Vein endothelial cell (primary cell): ENCODE measurements at places on chromosomes 6 and 20. TPM values are rescaled to one million over a fixed set of nuclear protein-coding genes. Genes with fewer than 3 reads are reported as not detected.

SNAP91 gene
- total RNA-seq: 0.33 and 0.57 TPM in 2 replicates

OPN5 gene
- total RNA-seq: not detected in 2 replicates

NRN1 gene
- total RNA-seq: 47.7 and 64.3 TPM in 2 replicates

ETV7 gene
- total RNA-seq: 0.33 and 0.48 TPM in 2 replicates

ANGPT4 gene
- total RNA-seq: not detected in 2 replicates

ZNF831 gene
- not detected in 2 replicates for total RNA-seq

VIP gene
- total RNA-seq: 0.33 and 0.76 TPM in 2 replicates

TREML4 gene
- total RNA-seq: not detected in 2 replicates

MED23 gene
- 33.3 and 42.0 TPM in 2 replicates for total RNA-seq

SYCP2 gene
- 0.33 and 0.38 TPM in 2 replicates for total RNA-seq

ALDH8A1 gene
- total RNA-seq: 0.48 TPM in 1 of 2 replicates, not detected in the other

SPTLC3 gene
- 0.65 and 0.96 TPM in 2 replicates for total RNA-seq

MYH7B gene
- total RNA-seq: not detected in 2 replicates

BPIFB1 gene
- not detected in 2 replicates for total RNA-seq

CCN2 gene
- total RNA-seq: 749 and 1,026 TPM in 2 replicates

BAG2 gene
- 2.3 and 2.7 TPM in 2 replicates for total RNA-seq

SLA2 gene
- total RNA-seq: 0.10 TPM in 1 of 2 replicates, not detected in the other

CLPSL2 gene
- total RNA-seq: not detected in 2 replicates

PGC gene
- total RNA-seq: not detected in 2 replicates

FAM209B gene
- not detected in 2 replicates for total RNA-seq

C6orf15 gene
- total RNA-seq: 0.33 TPM in 1 of 2 replicates, not detected in the other

RAB32 gene
- 79.6 and 86.6 TPM in 2 replicates for total RNA-seq

PRDM1 gene
- total RNA-seq: 2.9 and 7.7 TPM in 2 replicates

NHLRC1 gene
- 1.7 and 2.0 TPM in 2 replicates for total RNA-seq

POM121L2 gene
- total RNA-seq: not detected in 2 replicates

FAM83D gene
- 16.0 and 25.8 TPM in 2 replicates for total RNA-seq

TRMT11 gene
- total RNA-seq: 14.7 and 15.1 TPM in 2 replicates

TCF21 gene
- total RNA-seq: not detected in 2 replicates

FRS3 gene
- total RNA-seq: 1.3 and 2.0 TPM in 2 replicates

HAO1 gene
- total RNA-seq: not detected in 2 replicates

PGBD1 gene
- 6.5 and 7.8 TPM in 2 replicates for total RNA-seq

BTN1A1 gene
- total RNA-seq: not detected in 2 replicates

SYNDIG1 gene
- not detected in 2 replicates for total RNA-seq

CALHM5 gene
- 7.2 and 7.8 TPM in 2 replicates for total RNA-seq

SLC17A2 gene
- total RNA-seq: not detected in 2 replicates

ZSCAN31 gene
- total RNA-seq: 6.9 and 11.6 TPM in 2 replicates

ACTR5 gene
- total RNA-seq: 8.5 and 9.7 TPM in 2 replicates

SLC22A2 gene
- total RNA-seq: not detected in 2 replicates

GTSF1L gene
- not detected in 2 replicates for total RNA-seq

ZNF311 gene
- 0.33 and 0.48 TPM in 2 replicates for total RNA-seq

MCHR2 gene
- total RNA-seq: not detected in 2 replicates

TFEB gene
- total RNA-seq: 3.3 and 4.2 TPM in 2 replicates

SLC22A3 gene
- not detected in 2 replicates for total RNA-seq

TBC1D22B gene
- 12.1 and 12.5 TPM in 2 replicates for total RNA-seq

C20orf144 gene
- total RNA-seq: under 0.01 and 0.10 TPM in 2 replicates

AKIRIN2 gene
- total RNA-seq: 19.6 and 23.2 TPM in 2 replicates
